Left ventricle myocardium inferior (tissue), 1 donor: ENCODE measurements at places on chromosomes 4 and X. TPM values are rescaled to one million over a fixed set of nuclear protein-coding genes. Genes with fewer than 3 reads are reported as not detected.

Gene TCEAL7
- 2.6 TPM for total RNA-seq

DNA sequence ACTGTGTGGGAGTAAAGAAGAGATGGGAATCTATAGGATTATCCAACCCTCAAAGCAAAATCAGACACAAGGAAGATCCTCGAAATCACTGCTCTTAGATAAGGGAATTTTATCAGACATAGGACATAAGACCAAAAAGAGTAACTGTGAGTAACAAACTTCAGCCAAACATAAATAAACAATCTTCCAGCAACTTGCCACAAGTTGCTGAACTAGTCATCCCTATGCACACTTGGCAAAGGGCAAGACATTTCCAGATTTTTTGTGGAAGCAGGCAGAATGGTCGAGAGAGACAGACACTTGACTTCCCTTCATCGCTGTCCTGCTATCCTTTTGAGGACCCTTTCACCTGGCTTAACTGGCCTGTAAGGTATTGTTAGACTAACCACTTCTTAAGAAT is 89.6 kb downstream of the KCNIP4 start:
- H3K4me3 ChIP-seq: no peak overlapping the region
- H3K36me3 ChIP-seq: no peaks in the 10 kb centered on the region
- no peaks in the 10 kb centered on the region for H3K27me3 ChIP-seq
- no peak for DNase-seq
- no peak overlapping the region for H3K27ac ChIP-seq

GRCh38 chr4:80206521-80207171 is 9.3 kb downstream of the PRDM8 start:
- peaks cover 27% of the 10 kb centered on the region for H3K4me1 ChIP-seq
- peaks cover 66% of the 10 kb centered on the region for H3K27me3 ChIP-seq
- H3K27ac ChIP-seq: peak overlapping the region; percentile 67
- no peaks in the 10 kb centered on the region for H3K36me3 ChIP-seq
- peak; percentile 54 for DNase-seq

- H3K27me3 ChIP-seq: no peaks in the 10 kb centered on the region
- no peak overlapping the region for H3K27ac ChIP-seq
- no peak overlapping the region for H3K4me3 ChIP-seq
- no peaks in the 10 kb centered on the region for H3K36me3 ChIP-seq
- H3K4me1 ChIP-seq: no peaks in the 10 kb centered on the region
These were observed 225.8 kb upstream of the TEX13C start for GRCh38 chrX:125093852-125094251.

- peak overlapping the region; percentile 66 for H3K4me3 ChIP-seq
- H3K27me3 ChIP-seq: no peaks in the 10 kb centered on the region
- no peaks in the 10 kb centered on the region for H3K36me3 ChIP-seq
- DNase-seq: peak; percentile 49
These were observed 55.8 kb upstream of the BCOR start for GRCh38 chrX:40153345-40154249.

DNA sequence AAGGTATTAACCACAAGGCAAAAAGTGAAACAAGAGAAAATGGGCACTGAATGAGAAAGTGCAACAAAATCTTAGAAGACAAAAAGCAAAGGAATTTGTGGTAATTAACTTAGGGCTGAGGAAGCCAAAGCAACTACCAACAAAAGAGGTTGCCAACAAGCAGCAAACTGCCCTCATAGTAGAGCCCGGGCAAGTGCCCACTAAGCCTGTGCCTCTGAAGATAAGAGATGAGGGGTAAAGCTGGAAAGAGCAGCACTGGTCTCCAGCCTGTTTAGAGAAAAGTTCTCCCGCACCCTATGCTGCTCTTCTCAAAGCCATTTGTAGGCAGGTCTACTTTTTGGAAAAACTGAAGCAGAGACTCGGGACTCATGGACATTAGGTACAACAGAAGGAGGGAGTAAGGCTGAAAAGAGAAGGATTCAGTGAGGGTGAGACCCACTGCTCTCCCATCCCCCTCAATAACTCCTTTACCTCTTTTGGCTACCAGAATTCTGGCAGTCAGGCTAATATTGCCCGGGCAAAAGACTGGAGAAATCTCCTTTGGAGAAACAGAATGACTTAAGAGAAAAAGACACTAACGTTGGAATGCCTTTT is 29.6 kb upstream of the KCNE5 start:
- H3K4me3 ChIP-seq: no peak overlapping the region
- H3K36me3 ChIP-seq: peaks cover 15% of the 10 kb centered on the region
- H3K27ac ChIP-seq: no peak overlapping the region
- no peaks in the 10 kb centered on the region for H3K27me3 ChIP-seq
- H3K4me1 ChIP-seq: no peaks in the 10 kb centered on the region
